Dermis blood vessel endothelial cell (primary cell): ENCODE measurements at places on chromosomes 16 and 17. TPM values are rescaled to one million over a fixed set of nuclear protein-coding genes. Genes with fewer than 3 reads are reported as not detected.
A peak's percentile ranks its signal among the peaks of the same experiment; 100 is the strongest.

The GAS2L2 gene
- total RNA-seq: 0.05 and 0.17 TPM in 2 replicates

The USP7 gene
- total RNA-seq: 61.3 and 72.1 TPM in 2 replicates

DNA sequence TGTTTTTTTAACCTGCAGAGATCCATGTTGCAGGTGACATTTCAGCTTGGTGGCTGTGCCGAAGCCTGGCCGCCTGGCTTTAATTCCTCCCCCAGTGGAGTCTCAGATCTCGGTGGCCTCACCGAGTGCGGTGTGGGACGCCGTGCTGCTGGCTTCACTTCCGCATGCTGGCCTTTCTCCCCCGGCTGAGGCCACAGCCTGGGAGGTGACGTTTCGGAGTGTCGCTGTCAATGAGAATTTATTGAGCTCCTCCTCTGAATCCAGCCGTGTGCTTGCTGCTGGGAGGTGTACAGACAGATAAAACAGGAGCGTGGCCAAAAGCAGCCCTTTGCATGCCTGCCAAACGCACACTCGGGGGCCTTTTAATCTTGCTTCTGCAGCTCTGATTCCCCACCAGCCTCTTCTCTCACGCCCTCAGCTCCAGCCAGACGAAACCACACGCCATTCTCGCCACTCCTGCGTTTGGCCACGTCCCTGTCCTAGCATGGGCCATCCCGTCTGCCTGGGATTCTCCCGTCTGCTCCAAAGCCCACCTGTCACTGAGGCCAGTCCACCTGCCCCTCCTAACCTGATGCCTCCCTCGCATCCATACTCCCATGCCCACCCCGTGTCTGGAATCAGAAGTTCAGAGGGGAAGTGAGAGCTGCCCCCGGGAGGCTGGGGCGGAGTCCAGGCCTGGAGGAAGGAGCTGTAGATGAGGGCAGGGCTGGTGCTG is 3.6 kb downstream of the GSE1 start:
- no peak for DNase-seq

GRCh38 chr17:68291836-68292688 is 767 bp downstream of the ARSG start:
- peak; percentile 81 for DNase-seq

- DNase-seq: no peak
These were observed at the start of gene MYH10 for GRCh38 chr17:8630227-8630801. TSS of gene MYH10 (minus strand) at chr17:8630725. CDS start at chr17:8623246, 7,479 bp downstream.

- no peak for DNase-seq
These were observed 24.2 kb upstream of the IL17C start for GRCh38 chr16:88613911-88614817.
